ENCODE measurements at places on chromosomes 1 and 21.

- no peak for DNase-seq
Measured at GRCh38 chr1:233290396-233291034, 5.0 kb downstream of the PCNX2 start.

DNA sequence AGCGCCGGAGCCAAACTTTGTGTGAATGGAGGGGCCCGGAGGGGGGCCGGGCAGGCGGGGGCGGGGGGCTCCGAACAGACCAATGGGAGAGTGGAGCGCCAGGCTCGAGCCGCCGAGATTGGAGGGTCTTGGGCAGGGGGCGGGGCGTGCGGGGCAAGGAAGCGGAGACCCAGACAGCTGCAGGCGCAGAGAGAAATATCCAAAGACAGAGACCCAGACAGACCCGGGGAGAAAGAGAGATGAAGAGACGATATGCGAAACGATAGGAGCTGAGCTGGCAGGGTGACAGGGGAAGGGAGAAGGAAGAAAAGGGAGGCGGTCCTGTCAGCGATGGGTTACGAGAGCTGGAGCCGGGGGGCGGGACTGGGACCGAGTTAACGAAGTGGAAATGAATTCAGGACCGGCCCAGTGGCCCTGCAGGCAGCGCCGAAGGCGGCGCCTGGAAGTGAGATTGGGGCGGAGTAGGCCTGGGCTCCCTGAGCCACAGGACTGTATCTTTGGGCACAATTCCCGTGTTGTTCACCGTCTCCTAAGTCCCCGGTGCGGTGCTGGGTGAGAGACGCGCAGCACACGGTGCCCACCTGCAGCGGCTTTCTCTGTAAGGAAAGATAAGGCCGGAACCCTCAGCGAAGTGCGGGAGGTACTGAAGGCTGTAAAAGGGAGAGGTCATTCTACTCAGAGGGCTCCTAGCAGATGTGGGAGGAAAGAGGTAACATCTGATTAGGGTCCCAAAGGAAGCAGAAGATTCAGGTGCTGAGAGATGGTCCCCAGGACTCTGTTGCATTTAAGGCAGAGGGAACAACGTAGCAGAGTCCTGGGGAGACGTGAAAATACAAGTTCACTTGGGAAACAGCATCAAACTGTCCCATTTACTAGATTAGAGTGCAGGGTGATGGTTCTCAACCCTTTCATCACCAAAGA is 543 bp upstream of the KCNJ10 start:
- peak; percentile 79 for DNase-seq

DNA sequence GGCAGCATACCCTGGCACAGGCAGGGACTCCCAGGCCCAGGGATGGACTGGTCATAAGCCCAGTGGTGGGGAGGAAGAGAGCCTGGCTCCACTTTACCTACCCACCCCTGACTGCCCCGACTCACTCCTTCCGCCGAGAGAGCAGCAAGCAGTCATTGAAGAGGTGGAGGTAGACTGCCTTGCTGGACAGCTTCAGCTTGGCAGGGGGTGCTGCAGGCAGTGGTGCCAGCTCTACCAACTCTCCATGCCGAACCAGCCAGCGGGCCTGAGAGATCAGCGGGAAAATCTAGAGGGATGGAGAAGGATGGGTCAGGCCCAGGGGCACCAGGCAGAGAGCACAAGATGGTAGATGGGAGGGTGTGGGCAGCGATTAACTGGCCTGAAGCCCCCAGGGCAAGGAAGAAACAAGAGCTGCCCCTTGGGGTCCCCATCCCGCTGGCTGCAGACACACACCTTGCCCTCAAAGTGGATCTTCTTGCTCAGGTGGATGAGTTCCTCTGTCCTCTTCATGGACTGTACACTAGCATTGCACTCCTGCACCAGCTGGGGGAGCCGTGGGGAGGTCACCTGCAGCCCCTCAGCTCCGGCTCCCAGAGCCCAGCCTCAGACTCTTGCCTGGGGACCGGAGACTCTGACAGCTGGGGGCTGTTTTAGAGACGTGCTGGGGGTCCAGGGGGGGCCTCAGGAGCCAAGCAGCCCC is 7.7 kb downstream of the ARHGEF19 start:
- no peak for DNase-seq

DNA sequence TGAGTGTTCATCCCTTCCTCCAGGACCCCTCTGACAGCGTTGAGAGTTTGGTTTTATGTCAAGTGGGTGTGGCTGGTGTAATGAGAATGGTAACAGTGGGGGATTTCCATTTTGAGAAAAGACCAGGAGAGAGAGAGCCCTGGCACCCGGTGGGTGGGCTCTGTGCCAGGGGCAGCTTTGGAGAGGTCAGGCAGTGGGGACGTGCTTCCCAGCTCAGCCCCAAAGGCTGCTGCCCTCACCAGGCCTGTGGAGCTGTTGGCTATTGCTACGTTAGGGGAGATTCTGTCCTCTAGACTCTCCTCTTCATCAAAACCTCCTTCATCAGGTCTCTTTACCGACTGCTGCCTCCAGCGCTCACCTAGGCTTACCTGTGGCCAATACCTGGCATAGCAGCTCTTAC is 176.3 kb downstream of the PTPRU start:
- DNase-seq = no peak

DNA sequence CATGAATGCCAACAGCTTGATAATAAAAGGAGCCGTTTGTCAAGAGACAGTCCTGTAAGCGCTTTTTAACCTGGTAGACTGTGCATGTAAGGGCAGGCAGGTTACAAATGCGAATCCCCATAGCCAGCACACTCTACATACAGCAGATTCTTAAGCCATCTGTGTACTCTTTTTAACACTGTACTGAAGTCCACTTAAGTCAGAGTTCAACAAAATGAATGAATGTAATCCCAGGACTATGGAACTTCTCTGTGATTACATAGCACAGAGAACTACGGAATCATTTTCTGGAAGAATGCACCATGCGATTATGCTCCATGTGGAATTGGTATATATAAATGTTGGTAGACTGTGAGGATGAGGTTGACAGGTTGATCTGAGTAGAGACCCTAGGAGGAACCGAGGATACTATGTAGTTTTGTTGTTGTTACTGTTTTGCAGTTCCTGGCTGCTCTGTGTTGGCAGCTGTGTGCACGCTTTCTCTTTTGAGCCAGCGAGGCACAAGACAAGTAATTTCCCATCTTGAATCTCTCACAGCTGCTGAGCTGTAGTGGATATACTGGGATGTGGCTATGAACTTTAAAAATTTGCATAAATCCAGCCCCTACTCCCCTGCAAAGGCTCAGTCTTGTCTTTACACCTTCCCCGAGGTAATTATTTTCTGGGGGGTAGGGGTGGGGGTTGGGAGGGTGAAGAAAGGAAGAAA is 21.9 kb downstream of the LRRC8D start:
- DNase-seq = no peak

- DNase-seq = no peak
Measured at GRCh38 chr1:184940226-184940625, 34.1 kb downstream of the NIBAN1 start.

- DNase-seq = no peak
Measured at GRCh38 chr1:242673652-242674051, 149.2 kb upstream of the PLD5 start.

GRCh38 chr21:41350436-41351155 is 11.2 kb upstream of the MX2 start:
- DNase-seq = no peak

DNA sequence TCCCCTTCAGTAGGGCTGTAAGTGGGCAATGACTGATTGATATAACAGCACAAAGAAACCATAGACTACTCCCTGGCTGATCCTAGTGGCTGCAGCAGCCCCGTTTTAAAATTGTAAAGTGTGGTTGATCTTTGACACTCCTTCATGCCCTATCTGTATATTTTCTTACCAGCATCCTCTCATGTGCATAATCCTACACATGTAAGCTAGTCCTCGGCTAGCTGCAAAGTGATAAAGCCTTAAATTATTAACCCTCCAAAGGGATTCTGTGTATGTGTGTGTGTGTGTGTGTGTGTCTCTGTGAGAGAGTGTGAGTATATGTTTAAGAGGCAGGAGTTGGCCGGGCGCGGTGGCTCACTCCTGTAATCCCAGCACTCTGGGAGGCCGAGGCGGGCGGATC is 30.8 kb upstream of the CDC14A start:
- no peak for DNase-seq

DNA sequence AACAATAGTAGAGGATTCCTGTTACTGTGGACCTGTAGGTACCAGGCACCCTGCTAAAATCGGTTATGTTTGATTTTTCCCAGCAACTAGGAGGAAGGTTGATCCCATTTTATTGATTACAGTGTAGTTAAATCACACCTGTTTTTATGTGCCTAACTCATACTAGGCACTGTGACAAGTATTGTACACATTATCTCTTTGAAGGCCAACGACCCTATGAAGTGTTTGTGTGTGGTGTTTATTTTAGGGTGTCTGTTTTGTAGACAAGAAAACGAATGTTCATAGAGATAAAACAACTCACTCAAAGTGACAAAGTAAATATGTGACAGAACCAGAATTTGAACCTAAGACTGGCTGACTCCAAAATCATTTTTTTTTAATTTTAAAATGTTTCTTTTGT is 49.5 kb downstream of the FGGY start:
- DNase-seq = no peak

DNA sequence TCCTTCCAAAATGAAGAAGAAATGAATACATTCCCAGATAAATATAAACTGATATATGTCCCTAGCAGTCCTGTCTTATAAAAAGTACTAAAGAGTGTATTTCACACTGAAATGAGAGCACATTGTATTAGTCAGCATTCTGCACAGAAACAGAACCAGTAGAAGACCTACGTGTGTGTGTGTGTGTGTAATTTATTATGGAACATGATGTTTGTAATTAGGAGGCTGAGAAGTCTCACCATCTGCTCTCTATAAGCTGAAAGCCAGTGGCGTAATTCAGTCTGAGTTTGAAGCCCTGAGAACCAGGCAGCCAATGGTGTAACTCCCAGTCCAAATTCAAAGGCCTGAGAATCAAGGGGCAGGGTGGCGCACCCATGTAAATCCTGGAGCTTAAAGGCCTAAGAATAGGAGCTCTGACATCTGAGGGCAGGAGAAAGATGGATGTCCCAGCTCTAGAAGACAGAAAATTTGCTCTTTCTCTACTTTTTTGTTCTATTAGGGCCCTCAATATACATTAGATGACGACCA is 146.5 kb upstream of the LYPLAL1 start:
- no peak for DNase-seq

GRCh38 chr1:28882009-28882628 is 32.2 kb upstream of the EPB41 start:
- peak; percentile 66 for DNase-seq

- DNase-seq = peak; percentile 87
Measured at GRCh38 chr1:202192770-202193613, 607 bp upstream of the LGR6 start.

- DNase-seq = no peak
Measured at GRCh38 chr1:54928327-54928726, 41.3 kb upstream of the DHCR24 start.

DNA sequence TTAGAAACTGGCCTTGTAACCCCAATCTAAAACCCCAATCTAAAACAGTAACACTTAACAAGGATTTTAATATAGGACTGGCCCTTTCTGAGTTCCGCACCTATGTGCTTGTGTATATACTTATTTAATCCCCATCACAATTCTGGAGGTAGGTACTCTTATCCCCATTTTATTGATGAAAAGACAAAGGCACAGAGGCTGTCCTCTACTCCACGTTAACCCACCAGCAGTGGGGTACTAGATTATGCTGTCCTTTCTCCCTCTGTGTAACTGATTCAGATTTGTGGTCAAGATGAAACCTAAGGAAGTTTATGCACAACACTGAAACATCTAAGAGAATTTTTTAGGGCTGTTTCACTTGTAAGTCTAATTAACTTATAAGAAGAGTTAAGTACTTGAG is 175.3 kb downstream of the RERE start:
- DNase-seq = no peak

- no peak for DNase-seq
Measured at GRCh38 chr21:44582055-44582454, 1.7 kb upstream of the KRTAP10-5 start.

DNA sequence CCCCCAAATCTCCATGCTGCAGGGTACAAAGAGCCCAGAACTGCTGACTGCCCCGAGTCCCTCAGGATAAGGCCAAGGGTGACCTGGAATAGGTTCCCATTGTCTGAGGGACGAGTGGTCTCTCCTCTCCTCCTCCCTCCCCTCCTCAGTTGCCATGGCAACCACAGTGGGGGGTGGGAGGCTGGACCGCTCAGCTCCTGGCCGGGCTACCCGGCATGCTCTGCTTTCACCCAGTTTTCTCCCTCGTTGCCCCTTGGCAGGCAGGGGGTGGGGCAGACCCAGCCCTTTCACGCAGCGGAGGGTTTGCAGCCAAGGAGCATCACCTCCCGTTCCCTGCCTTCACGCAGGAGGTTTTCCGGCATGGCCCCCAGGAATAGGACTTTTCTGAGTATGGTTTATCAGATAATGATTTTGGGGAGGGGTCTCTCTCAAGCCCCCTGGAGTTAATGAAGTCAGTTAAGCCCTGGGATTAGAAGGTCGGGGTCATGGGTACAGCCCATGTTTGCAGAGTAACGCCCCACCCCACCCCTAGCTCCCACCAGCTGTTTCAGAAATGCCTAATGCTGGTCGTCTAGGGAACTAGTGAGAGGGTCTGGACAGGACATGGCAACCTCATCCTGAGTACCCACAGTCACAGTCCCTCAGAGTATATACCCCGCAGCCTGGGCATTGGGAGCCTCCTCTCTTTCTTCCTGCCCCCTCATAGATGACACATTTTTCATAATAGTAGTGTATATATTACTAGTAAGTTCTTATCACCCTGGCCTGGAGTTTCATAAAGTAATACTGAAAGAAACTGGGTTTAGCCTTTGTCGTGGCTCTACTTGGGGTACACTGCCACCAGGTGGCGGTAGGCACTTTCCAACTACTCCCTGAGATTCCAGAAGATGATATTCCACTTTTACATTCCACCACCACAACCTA is 20.7 kb downstream of the C1QB start:
- no peak for DNase-seq

- DNase-seq = no peak
Measured at GRCh38 chr1:228021355-228022030, 14.7 kb downstream of the WNT3A start.

DNA sequence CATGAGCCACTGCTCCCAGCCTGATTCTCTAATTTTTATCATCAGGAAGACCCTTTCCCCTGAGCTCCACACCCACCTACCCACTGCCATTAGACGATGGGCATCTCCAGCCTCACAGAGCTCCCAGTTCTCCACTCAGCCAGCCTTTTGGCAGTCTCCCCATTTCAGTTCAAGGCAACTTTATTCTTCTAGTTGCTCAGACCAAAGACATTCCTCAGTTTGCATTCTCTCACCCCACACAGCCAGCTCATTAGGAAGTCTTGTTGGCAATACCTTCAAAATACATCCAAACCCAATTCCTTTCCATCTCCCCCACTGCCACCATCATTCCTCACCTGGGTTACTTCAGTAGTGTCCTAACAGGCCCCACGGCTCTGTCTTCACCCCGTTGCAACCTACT is 53.4 kb upstream of the COX20 start:
- no peak for DNase-seq

- no peak for DNase-seq
Measured at GRCh38 chr1:157993918-157994605, 617 bp downstream of the KIRREL1 start.

- no peak for DNase-seq
Measured at GRCh38 chr1:231702804-231703203, 76.2 kb downstream of the DISC1 start.

GRCh38 chr1:175563236-175563895 is 180.0 kb downstream of the TNR start:
- no peak for DNase-seq

GRCh38 chr1:149899460-149900284 is at the start of gene BOLA1:
Gene BOLA1, plus strand, starts transcription at chr1:149899568. Its CDS starts 492 bp downstream, at chr1:149900060.
- peak; percentile 99 for DNase-seq

GRCh38 chr21:25938658-25939395 is 204.1 kb downstream of the GABPA start:
- DNase-seq = no peak

All from D721Med (cell line).